ENCODE measurements at places on chromosomes 1 and 21.

DNA sequence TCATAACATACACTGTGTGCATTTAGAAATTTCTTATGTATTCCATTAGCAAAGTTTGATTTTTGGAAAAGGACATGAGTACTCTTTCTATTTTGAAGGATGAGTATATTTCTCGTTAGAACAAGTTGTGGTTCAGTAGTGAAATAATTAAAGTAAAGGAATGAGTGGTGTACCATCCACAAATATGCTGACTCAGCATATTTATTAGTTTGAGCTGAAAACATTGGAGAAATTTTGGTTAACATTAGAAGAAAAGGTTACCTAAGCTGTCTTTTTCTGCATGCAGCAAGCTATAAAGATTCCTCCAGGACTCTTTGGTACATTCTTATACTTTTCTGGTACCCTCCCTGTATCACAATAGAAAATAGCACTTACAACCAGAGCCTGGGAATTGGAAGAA, 5.7 kb upstream of the OR2L5 start:
- no peak for DNase-seq

DNA sequence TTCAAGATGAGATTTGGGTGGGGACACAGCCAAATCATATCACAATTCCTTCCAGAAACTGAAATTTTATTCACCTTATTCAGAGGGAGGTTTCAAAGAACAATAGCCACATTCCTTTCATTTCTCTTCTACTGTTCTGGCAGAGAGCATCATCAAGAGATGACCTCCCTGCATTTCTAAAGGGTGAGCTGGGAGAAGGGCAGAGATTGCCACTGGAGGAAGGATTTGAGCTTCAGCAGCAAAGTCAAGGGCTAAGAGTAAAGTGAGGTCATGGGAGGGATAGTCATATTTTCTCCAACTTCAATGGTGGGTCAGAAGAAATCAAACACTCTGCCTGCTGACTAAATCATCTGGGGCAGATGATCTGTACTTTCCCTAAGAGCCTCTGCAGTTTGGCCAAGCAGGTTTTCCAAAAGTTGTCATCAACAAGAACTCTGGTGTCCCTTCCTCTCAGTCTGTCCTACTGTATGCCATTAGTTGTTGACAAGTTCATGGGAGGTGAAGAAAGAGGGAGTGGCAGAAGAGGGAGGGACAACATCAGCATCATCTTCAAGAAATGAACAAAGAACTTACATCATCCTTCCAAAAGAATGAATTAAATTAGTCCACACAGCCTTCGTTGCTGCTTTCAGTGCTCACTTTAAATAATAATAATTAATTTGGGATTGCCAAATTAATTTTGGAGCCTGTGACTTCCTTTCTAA, 298.3 kb downstream of the ASTN1 start:
- no peak for DNase-seq

DNA sequence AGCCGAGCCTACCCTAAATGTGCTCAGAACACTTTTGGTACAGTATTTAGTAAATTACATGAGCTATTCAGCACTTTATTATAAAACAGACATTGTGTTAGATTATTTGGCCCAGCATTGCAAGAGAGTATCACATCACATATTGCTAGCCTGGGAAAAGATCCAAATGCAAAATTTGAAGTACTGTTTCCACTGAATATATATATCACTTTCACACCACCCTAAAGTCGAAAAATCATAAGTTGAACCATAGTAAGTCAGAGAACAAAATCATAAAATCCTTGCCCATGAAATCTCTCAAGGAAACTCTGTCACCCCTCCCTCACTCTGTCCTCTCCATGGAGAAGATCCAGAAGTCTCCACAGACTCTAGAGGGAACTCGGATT, 33.1 kb downstream of the RGS8 start:
- DNase-seq = no peak

DNA sequence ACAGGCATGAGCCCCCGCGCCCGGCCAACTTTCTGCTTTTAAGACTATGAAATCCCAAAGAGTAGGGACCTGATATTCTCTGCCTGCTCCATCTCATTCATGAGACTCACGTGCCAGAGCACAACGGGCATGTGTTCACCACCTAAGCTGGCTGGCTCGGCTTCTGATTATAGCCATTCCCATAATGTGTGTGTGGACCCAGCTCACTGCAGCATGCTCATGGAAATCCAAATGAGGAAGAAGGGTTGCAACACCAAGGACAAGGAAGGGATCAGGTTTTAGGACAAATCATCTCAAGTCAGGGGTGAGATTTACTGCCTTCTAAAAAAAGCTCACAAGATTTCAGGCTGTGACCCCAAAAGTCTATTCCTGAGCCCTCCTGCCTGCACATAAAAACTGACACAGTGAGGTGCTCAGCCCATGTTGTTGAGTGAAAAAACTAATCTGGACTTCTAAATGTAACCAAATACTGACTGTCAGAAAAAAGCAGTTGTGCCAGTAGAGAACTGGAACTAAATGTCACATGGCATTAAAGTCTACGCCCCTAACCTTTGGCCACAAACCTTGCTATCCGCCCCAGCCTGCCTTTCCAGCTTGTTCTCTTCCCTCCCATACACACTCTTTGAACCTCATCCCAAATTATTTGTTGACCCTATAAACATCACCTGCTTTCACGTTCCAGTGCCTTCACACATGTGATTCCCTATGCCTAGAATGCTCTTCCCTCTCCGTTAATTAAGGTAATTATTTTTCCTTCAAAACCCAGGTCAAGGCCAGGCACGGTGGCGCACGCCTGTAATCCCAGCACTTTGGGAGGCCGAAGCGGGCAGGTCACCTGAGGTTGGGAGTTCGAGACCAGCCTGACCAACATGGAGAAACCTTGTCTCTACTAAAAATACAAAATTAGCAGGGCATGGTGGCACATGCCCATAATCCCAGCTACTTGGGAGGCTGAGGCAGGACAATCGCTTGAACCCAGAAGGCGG, 9.1 kb upstream of the COA7 start:
- no peak for DNase-seq

- DNase-seq = no peak
Observed at GRCh38 chr1:53305650-53306049, 22.2 kb downstream of the LRP8 start.

DNA sequence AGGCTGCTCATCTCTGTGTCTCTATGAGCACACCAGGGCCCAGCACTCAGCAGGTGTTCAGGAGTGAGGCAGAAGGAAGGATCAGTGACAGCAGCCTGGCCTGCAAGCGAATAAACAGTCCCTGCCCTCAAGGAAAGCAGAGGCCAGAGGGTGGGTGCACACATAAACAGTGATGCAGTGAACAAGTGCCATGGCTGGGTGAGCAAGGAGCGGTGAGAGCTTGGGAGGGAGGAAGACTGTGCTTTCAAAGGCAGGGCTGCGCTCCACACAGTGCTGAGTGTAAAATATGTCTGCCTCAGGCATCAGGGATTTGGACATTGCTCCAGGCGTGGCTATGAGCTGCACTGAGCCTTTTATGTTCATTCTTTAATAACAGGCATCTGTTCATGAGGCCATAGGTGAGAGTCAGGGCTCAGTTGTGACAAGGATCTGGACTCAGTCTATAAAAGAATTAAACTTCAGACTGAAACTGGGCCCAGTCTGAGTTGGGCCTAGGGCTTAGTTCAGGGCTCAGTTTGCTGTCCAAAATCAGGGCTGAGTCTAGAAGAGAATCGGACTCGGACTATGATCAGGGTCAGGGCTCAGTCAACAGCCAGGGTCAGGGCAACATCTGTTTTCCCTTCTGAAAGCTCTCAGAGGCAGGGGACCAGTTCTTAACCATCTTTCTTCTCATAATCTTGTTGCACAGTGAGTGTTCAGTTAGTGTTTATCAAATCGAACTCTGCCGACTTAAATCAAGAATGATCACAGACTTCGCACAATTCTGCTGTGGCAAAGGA, 213.7 kb downstream of the FOXD2 start:
- no peak for DNase-seq

- DNase-seq = peak; percentile 68
Observed at GRCh38 chr1:31815752-31816500, at the start of gene SPOCD1. Gene SPOCD1, minus strand, starts transcription at chr1:31816022. Its CDS starts 689 bp downstream, at chr1:31815333.

- no peak for DNase-seq
Observed at GRCh38 chr1:209869291-209870149, 41.7 kb downstream of the UTP25 start.

DNA sequence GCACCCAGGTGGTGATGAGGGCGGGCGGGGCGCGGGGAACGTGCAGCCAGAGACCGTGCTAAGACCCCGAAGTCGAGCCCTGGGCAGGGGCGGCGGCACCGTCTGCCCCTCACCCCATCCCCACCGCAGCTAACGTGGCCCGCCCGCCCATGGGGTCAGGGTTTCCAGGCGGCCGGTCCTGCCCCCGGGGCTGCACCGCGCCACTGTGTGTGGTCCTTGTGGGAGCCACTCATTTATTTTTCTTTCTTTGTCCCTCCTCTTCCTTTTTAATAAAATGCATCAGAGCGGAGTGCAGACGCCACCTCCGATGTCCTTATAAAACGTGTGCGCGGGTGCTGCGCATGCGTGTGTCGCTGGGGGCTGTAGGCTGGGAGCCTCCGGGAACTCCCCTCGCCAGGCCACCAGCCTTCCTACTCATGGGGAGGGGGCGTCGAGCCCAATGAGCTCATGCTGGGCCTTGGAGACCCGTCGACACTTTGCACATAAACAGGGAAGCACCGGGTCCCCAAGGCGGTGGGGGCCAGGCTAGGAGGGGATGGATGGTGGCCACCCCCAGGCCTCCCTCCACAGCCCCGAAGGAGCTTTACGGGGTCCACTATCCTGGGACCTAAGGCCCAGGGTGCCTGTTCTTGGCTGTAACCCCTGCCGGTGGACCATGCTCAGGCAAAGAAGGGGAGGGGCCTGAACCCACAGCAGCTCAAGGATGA, 59.9 kb downstream of the WNT9A start:
- peak; percentile 19 for DNase-seq

DNA sequence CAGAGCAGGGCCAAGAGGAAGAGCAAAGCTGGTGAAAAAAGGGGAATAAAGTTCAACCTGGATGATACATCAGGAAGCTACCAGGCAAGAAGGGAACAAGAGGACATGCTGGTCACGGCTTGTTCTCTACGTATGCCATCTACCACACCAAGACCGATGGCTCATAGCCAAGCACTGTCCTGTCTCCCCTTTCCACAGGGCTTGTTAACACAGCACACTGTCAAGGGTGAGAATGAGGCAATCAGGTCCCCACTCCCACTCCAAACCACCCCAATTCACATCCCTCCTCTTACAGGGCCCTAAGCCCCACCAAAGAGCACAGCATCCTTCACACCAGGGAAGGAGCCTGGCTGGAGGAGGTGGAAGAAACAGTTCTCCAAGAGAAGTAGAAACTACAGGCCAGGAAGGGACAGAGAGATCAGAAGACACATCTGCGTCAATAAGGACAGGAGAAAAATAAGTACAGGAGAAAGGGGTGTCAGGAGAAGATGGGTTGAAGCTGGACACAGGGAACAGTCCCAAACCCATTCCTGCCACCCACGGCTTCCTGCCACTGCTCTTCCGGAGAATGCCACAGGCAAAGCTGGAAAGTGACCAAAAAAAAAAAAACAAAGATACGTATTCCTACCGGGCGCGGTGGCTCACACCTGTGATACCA, 923 bp upstream of the SHC1 start:
- no peak for DNase-seq

GRCh38 chr1:45510036-45510971, 10.2 kb downstream of the MMACHC start:
- no peak for DNase-seq

- DNase-seq = no peak
Observed at GRCh38 chr1:234658138-234658537, 48.2 kb upstream of the IRF2BP2 start.

DNA sequence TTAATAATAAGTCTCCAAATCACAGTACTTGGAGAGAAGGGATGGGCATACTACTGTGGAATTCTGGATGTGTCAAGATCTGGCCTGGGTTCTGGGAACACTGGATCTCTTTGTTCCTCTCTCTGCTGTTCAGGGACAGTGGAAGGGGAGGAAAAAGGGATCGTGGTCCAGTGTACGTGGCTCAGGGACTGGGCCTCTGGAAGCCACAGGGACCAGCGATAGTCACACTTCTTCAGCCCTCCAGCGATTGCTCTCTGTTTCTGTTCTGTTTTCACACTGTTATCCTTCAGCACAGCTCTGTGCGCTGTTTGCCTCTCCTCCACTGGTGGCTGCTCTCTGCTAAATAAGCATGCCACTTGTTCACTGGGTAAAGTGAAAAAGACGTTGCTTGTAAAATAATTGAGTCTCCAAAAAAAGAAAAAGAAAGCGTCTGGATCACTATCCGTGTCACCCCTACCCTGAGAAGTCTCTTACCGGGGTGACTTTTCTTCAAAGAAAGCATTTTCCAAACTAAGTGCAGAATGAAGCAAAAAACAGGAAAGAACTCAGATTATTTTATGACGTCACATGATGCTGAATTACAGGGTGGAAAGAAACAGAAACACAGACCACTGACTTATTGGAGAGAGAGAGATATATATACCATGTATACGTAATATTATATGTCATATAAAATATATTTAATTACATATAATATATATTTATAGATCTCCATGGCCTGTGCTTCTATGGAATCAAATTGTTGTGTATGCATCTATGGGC, 279.4 kb downstream of the RGS7 start:
- no peak for DNase-seq

DNA sequence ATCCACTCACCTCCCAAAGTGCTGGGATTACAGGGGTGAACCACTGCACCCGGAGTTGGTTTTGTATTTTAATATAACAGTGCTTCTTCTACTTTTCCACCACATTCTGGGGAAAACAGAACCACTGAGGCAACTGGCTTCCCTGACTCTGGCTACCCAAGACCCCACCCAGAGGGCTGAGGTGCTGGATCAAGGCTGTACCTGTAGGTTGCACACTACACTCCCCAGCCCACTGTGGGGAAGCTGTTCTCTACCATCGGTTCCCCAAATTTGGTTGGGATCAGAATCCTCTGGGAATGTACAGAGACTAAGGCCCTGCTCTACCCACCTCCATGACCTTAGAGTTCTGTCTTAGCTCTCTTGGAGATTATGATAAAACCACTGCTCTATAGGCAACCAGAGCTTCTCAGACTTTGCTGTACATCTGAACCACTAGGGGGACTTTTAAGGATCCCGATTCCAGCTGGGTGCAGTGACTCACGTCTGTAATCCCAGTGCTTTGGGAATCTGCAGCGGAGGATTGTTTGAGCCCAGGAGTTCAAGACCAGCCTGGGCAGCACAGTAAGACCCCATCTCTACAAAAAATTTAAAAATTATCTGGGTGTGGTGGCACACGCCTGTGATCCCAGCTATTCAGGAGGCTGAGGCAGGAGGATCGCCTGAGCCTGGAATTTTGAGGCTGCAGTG, 51.6 kb downstream of the GNG4 start:
- DNase-seq = no peak

GRCh38 chr1:222034790-222035189, 292.9 kb upstream of the DUSP10 start:
- DNase-seq = no peak

GRCh38 chr1:6077506-6077905, 31.8 kb downstream of the KCNAB2 start:
- DNase-seq = no peak

- no peak for DNase-seq
Observed at GRCh38 chr1:165235777-165236291, 120.7 kb downstream of the LMX1A start.

GRCh38 chr21:35565204-35565611, 495.1 kb downstream of the SETD4 start:
- no peak for DNase-seq

Data from GM12892 (cell line).